T-helper 2 cell treated with Interferon-gamma antibody and Interleukin-4, amounts not matched to agents 5 μg/mL and 100 μg/mL, for 36 hours (primary cell): ENCODE measurements at places on chromosomes 7 and 10.

- DNase-seq: no peak
Measured at GRCh38 chr7:20896996-20897395, 110.3 kb upstream of the SP8 start.

DNA sequence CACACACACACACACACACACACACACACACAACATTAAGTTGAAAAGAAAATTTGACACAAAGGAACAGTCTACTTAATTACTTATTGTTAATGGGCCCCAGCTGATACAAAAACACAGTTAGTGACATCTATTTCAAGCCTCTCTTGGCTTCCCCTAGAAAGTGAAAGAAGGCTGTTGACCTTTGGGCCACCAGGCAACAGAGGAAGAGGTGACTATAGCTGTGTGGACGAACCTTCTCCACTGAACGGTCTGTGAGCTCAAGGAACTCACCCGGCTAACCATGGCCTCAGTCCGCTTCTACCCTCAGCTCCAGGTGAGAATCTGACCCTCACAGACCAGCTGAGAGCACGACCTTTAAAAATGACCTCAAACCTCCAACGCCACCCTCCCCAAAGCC lies 32.9 kb upstream of the CALN1 start:
- no peak for DNase-seq

GRCh38 chr10:91123261-91123660 lies 97.2 kb upstream of the PCGF5 start:
- no peak for DNase-seq

- DNase-seq: no peak
Measured at GRCh38 chr10:27041196-27041595, 59.1 kb downstream of the ANKRD26 start.

- no peak for DNase-seq
Measured at GRCh38 chr7:84981055-84981976, 205.5 kb downstream of the SEMA3D start.

GRCh38 chr7:5452937-5453540 lies 29.4 kb upstream of the TNRC18 start:
- no peak for DNase-seq

DNA sequence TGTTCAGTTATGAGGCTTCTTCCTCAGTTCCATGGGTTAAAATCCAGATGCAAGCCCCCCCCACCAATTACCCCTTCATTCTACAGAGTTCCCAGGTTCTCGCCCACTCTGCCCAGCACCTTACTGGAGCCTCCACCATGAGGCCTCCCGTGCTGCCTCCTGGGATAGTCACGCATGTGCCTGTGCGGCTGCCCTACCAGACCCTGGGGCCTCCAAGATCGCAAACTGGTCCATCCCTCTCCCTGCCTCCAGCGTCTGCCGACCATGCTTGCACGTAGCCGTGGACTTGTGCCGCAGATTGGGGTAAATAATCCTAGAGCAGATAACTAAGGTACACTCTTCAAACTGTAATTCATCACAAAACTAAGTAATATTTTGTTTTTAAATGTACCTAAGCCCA lies 611.2 kb downstream of the PTPRN2 start:
- no peak for DNase-seq

- no peak for DNase-seq
Measured at GRCh38 chr7:729140-730000, 2.3 kb upstream of the PRKAR1B start.
